ENCODE measurements at places on chromosomes 3 and 15.

GRCh38 chr3:98645039-98645438 lies 51.6 kb upstream of the CPOX start:
- no peak for DNase-seq

GRCh38 chr3:70868561-70868960 lies 556.1 kb upstream of the MDFIC2 start:
- no peak for DNase-seq

DNA sequence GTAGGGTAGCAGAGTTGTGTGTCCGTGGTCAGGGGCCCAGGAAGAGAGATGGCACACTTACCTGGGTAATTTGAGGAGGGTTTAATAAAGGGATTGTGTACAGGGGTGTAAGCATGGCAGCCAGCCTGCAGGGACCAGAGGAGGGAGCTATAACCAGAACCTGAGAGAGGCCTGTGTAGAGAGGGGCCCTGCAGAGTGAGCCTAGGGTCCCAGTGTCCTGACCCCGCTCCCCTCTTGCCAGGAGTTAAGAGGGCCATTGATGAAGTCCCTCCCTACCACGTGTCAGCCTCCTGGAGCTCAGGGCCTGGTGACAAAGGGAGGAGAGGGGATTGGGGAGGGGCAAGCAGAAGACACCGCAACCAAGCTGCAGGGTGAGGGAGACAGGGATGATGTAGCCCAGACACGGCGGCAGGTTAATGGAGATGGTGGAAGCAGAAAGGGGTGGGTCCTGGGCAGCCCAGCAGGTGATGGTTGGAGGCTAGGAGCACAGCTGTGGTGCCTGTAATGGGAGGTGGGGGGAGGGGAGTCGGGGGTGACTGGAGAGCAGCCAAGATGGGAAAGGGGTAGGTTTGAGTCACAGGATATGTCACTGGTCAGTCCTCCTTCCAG lies 165.4 kb upstream of the TOPAZ1 start:
- DNase-seq, result no peak

- DNase-seq, result no peak
Measured at GRCh38 chr3:118536764-118537163, 497.9 kb downstream of the IGSF11 start.
